HT1080 (cell line): ENCODE measurements at places on chromosomes 12 and 14. TPM values are rescaled to one million over a fixed set of nuclear protein-coding genes. Genes with fewer than 3 reads are reported as not detected.
A peak's percentile ranks its signal among the peaks of the same experiment; 100 is the strongest.

DNA sequence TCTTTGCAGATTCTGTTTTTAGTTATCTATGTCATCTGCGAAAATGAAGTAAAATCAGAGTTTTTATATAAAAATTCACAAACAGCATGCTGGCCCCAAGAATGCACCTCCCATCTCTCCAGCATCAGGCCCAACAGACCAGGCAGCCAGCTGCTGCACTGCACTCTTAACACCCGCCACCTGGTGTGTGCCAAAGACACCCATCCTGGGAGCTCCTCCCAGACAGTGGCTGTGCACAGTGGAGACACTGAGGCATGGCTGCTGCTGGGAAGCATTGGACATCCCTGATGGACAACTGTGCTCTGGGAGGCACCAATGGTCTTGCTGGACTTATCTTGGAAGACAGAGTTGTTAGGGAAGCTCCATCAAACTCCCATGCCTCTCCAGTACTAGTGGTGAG, 817.2 kb downstream of the TMEM121 start:
- no peak for DNase-seq

MEG3 gene
- total RNA-seq = not detected in 2 replicates

DNA sequence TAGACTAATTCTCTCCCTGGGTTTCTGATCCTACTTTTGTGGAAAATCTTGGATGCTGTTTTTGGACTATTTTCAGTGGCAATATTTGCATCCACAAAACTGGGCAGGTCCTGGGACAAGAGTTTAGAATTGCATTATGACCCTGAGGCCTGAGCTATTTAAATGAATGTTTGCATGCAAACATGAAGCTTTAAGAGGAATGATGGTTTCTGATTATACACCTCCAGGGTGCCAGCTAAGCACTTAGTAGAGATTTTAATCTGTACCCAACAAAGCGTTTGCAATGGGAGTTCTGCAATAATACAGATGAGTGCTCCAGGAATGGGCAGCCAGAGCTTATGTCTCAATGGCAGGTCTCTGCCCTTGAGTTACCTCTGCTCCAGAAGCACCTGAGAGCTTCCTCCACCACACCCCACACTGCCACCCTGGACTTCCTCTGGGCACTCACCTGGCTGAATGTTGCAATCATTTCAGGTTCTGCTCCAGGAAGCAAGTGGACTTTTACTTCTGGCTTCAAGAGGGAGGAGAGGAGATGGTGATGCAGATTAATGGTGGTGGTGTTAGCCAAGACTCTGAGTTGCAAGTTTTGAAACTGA, 6.0 kb upstream of the SPTLC2 start:
- DNase-seq = no peak

- DNase-seq = peak; percentile 11
Observed at GRCh38 chr12:95532851-95533250, 18.4 kb downstream of the USP44 start.

DNA sequence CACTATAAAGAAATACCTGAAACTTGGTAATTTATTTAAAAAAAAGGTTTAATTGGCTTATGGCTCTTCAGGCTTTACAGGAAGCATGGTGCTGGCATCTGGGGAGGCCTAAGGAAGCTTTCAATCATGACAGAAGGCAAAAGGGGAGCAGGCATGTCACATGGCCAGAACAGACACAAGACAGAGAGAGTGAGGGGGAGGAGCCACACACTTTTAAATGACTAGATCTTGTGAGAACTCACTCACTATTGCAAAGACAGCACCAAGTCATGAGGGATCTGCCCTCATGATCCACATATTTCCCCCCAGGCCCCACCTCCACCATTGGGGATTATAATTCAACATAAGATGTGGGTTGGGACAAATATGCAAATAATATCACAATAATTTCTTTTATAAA, 355.6 kb downstream of the DAD1 start:
- no peak for DNase-seq

- no peak for DNase-seq
Observed at GRCh38 chr12:92261071-92261470, 115.4 kb upstream of the BTG1 start.

WSB2 gene
- 78.1 and 108 TPM in 2 replicates for total RNA-seq

GRCh38 chr12:113086249-113087164, 30.0 kb downstream of the DTX1 start:
- peak; percentile 46 for DNase-seq

SLC5A8 gene
- not detected in 2 replicates for total RNA-seq

ACVRL1 gene
- total RNA-seq = 0.87 and 1.0 TPM in 2 replicates

SLC39A2 gene
- 0.05 TPM in 1 of 2 replicates, not detected in the other for total RNA-seq

- DNase-seq = no peak
Observed at GRCh38 chr14:106506881-106507305, 980.5 kb downstream of the TMEM121 start.

DNA sequence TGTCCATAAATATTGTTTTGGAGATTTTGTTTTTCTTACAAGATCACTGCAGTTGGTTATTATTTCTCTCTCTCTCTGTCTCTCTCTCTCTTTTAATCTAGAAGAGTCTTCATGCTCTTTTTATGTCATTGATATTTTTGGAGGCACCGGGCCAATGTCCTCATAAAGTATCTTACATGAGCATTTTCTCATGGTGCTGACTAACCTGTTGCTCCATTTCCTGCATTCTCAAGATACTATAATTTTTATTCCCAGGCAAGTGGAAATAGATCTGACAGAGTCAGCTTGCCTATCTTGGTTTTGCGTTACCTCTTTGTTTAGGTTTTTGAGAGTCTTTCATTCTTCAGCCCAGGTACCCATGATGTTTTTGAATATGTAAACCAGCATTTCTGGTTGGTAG, 938.8 kb upstream of the FBXO33 start:
- DNase-seq = peak; percentile 5

DNA sequence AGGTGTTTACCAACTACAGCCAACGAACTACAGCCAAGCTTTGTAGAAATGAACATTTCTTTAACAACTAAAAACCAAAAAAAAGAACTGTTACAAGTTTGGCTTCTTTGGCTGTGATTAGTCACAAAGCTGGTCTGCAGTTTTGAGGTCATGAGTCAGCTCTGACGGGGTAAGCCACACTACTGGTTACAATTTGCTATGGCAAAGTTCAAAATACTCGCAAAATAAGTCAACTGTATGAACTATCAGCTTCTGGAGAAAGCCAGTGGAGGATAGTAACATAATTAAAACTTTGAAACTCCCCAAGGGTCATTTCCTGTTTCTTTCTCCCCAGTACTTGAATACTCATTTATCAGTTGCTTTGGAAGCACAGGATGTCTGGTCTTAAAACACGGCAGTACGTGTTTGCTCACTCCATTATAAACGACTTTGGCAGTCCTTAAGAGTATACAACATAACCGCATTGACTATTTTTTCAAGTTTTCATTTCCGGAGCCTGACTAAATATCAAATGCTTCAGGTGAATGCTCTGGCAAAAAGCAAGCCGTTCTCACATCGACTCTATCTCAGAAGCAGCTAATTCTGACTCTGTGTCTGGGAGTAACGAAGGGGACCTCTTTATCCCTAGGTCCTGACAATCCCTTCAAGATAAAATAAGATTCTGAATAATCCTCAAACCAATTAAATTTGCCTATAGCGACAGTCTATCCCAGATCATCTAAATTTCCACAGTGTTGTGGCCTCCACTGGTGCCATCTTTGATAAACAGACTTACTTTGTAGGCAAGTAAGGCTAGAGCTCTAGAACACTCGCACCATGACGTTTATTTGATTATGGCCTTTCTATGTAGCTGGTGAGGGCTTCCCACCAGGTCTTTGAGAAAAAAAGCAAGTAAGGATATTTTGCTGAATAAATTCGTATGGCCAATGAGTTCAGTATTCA, 10.6 kb downstream of the PHLDA1 start:
- peak; percentile 99 for DNase-seq

- DNase-seq = no peak
Observed at GRCh38 chr12:107649661-107650061, 35.9 kb upstream of the PWP1 start.
